ENCODE measurements at places on chromosomes 5 and 9.

DNA sequence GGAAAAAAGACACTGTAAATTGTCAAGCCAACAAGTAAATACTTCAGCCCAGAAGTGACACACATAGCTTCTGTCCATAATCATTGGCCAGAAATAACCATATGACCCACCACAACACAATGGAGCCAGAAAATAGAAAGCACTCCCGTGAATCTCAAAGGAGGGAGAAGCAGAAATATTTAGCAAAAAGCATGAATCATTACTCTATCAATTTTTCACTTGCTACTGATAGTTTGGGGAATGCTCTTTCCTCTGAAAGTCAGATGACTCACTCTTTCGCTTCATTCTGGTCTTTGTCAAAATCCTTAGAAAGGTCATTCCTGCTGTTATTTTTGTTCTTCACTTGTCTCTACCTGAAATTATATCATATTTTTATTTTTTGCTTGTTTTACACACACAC lies 312.6 kb downstream of the TMEM232 start:
- DNase-seq = no peak

- DNase-seq = no peak
Observed at GRCh38 chr5:8650186-8650585, 781.2 kb downstream of the MTRR start.

GRCh38 chr9:73515216-73515615 lies 363.6 kb downstream of the ANXA1 start:
- DNase-seq = no peak

GRCh38 chr9:89278997-89279739 lies 31.8 kb upstream of the CKS2 start:
- DNase-seq = no peak

- DNase-seq = no peak
Observed at GRCh38 chr9:134488331-134489280, 153.0 kb upstream of the COL5A1 start.

DNA sequence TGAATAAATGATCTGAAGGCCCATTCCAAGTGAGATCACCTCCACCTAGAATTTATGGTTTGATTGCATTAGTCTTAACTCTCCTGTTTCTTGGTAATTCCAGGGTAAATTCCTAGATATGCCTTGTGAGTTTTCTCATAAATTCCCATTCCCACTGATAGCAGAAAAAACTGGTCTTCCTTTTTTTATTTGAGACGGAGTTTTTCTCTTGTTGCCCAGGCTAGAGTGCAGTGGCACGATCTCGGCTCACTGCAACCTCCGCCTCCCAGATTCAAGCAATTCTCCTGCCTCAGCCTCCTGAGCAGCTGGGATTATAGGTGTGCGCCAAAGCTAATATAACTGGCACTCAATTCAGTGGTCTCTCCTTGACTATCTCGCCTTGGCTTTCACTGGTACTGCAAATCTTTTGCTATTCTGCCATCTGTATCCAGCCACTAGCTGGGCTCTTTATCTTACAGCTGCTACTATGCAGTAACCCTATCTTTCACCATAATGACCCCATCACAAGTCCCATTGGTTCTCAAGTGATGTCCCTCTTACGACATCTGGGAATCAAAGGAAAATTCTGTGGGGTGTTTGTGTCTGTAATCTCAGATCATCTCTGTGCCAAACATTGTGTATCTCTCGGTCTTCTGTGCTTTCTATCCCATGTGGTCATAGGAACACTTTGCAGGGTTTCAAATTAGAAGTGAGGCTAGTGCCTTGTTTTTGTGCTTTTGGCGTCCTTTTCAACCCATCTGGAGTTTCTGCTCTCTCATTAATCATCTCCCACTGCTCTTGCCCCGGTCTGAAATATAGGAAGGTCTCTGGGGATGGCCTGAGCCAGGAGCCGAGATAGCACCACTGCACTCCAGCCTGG lies 14.4 kb downstream of the HNRNPK start:
- no peak for DNase-seq

- DNase-seq = no peak
Observed at GRCh38 chr9:134942788-134943184, 25.1 kb upstream of the FCN1 start.

DNA sequence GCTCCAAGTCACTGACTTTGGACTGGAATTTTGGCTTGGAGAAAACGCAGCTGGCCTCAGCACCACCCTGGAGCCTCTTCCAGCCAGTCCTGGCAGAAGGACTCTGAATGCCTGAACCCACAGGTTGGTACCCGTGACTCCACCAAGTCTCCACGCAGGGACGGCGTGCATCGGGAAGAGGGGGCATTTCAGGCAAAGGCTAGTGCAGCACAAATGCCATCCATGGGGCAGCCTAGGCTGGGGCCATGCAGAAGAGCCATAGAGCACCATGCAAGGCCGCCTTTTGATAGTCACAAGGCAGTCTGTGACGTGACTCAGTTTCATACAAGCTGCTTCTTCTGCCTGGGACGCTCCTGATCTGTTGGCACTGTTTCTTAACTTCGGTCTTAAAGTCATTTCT lies 28.0 kb downstream of the GDNF start:
- DNase-seq = no peak

GRCh38 chr9:135979547-135980166 lies 18.5 kb upstream of the UBAC1 start:
- no peak for DNase-seq

GRCh38 chr5:149419532-149419858 lies 40.4 kb upstream of the IL17B start:
- no peak for DNase-seq
